ENCODE measurements at places on chromosomes 12 and 14.

DNA sequence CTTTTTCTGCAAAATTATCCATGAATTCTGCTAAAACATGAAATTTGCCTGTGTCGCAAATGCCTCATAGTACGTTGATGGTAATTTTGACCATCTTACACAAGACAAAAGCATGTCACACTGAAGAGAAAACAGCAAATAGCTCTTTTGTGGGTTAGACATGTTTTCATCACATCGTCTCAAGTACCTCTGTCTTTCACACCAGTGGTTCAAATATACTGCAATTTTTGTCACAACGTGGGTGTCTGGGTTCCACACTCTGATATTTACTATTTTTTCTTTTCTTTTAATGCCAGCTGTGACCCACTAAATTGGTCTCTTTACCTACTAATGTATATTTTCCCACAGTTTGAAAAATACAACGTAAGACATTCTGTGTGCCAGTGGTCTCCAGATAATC, 10.4 kb downstream of the KLRB1 start:
- DNase-seq = no peak

GRCh38 chr12:87929346-87929745, 99.9 kb downstream of the C12orf50 start:
- no peak for DNase-seq

DNA sequence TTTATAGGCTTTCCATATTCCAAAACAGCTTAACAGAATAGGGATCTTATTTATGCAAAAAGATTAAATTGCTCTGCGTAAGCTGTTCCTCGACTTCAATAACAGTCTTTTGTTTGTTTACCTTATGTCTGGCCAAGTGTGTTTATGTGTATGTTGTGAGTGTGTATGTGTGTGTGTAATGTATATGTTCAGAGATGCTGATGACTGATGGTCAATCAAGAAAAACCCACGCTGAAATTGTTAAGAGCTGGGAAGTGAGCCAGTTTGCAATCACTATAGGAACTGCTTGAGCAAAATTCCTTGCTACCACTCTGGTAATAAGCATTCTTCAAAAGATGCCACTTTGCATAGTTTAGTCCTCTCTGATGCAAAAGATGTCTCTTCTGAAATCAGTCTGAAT, 59.6 kb downstream of the PRKD1 start:
- DNase-seq = no peak

DNA sequence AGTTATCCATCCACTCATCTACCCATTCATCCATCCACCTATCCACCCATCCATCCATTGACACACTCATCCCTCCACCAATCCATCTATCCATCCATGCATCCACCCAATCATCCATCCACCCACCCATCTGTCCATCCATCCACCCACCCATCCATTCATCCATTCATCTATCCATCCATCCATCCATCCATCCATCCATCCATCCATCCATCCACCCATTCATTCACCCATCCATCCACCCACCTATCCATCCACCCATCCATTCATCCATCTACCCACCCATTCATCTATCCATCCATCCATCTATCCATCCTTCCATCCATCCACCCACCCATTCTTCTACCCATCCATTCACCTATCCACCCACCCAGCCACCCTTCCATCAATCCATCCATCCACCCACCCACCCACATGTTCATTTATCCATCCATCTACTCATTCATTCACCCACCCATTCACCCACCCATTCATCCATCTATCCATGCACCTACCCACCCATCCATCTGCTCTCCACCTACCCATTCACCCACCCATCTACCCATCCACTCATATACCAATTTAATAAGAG, 193.8 kb upstream of the ARID2 start:
- no peak for DNase-seq

DNA sequence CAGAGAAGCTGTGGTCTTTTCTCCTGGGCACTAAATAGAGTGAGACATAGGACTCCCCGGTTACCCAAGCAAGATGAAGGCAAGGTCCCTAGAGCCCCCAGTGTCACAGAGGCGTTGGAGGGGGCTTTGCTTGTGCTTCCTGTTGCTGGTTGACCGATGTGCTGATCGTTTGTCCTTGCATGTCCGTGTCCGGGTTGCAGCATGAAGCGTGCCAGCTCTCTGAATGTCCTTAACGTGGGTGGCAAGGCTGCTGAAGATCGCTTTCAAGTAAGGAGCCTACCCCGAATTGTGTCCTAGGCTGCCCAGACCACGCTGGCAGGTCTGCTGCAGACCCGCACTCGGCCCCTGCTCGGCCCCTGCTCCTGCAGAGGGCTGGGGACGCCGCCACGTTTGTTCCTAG, 23.1 kb downstream of the XRCC3 start:
- no peak for DNase-seq
